Mammary epithelial cell (primary cell): ENCODE measurements at places on chromosomes 16 and 17.

GRCh38 chr16:53504665-53505064 lies 1.7 kb upstream of the AKTIP start:
- peak; percentile 4 for DNase-seq

GRCh38 chr16:4879049-4879448 lies 31.8 kb downstream of the UBN1 start:
- peak; percentile 20 for DNase-seq

DNA sequence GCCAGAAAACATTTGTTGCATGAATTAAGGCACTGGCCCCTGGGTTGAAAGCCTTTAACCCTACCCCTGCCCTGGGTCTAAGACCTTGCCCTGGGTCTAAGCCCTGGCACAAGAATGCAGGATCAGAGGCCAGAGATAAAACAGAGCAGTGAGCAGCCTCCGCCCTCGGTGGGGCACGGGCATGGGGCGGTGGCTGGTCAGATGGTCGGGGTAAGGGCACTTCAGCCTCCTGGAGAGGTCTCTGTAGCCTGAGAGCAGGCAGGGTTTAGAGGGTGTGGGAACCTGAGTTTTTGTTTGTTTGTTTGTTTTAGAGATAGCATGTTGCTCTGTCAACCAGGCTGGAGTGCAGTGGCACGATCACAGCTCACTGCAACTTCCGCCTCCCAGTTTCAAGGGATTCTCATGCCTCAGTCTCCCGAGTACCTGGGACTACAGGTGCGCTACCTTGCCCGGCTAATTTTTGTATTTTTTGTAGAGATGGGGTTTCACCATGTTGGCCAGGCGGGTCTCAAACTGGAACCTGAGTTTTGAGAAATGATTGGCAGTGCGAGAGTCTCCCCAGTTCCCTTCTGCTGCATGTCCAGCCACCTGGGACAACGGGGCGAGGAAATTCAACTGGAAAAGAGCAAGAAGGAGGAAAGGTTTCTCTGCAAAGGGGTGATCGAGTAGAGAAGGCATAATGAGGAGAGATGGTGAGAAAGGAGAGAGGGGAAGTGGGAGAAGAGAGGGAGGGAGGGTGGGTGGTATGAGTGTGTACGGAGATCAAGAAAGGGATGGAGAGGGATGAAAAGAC lies 27.7 kb downstream of the TNS4 start:
- peak; percentile 70 for DNase-seq

DNA sequence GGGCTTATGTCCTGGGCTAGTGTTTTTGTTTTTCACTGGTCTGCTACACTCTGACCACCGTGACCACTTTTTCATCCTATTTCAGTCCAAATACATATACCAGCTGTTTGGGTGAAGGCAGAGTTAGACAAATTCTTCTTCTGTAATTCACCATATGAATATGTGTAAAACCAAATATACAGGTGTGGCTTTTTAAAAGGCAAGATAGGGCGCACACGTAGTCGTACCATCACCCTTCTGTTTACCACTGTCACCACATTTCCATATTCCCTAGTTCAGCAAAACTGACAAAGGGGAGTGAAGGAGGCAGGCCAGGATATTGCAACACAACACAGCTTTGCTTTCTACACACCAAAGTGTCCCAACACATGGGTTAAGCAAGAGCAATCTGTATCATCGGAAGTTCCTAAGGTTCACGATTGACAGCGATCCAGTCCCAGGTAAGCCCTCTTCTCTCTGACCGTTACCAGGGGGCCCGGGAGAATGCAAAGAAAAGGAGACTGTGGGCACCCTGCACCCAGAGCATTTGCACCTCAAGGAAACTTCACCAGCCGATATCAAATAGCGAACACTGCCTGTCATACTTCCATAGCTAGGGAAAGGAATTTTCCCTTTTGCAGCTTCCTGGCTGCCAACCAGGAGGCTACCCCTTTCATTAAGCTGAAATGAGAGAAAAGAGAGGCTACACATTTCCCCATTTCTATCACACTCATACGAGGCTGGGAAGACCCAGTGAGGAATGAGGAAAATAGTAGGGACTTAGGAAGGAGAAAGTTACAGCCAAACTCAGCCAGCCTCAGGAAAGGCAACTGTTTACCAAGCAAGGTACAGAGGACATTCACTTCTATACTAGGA lies 23.1 kb downstream of the CREBBP start:
- DNase-seq, result peak; percentile 71

DNA sequence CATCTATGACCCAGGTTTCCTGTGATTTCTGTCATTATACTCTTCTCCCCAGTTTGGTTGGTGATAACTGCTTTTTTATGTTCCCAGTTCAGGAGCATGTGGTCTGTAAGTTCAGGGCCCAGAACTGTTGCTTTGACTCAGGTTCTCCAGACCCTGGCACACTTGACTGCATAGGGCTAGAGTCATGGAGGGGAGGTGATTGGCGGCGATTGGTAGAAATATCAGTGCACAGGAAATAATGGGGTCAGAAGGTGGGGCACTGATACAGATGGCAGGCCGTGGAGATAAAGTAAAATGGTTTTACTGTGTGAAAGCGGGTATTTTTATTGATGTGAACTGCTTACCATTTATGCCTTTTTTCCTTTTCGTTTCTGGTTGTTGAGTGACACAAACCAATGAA lies 28.7 kb downstream of the TAC4 start:
- DNase-seq, result no peak

GRCh38 chr16:53893731-53894435 lies 189.9 kb downstream of the FTO start:
- peak; percentile 78 for DNase-seq

- DNase-seq, result peak; percentile 80
These were observed 569 bp upstream of the RABEP2 start for GRCh38 chr16:28925386-28926228.

GRCh38 chr17:80695979-80696378 lies 151.3 kb downstream of the RPTOR start:
- DNase-seq, result no peak
